ENCODE measurements at places on chromosomes 2 and 18.

GRCh38 chr2:232261776-232262175 is 116.8 kb upstream of the ALPP start:
- DNase-seq = no peak

GRCh38 chr2:188285049-188285448 is 6.6 kb upstream of the GULP1 start:
- DNase-seq = no peak

- DNase-seq = no peak
Measured at GRCh38 chr18:68024716-68025115, 508.2 kb upstream of the DSEL start.

GRCh38 chr2:1209761-1210160 is 203.5 kb upstream of the TPO start:
- DNase-seq = no peak

DNA sequence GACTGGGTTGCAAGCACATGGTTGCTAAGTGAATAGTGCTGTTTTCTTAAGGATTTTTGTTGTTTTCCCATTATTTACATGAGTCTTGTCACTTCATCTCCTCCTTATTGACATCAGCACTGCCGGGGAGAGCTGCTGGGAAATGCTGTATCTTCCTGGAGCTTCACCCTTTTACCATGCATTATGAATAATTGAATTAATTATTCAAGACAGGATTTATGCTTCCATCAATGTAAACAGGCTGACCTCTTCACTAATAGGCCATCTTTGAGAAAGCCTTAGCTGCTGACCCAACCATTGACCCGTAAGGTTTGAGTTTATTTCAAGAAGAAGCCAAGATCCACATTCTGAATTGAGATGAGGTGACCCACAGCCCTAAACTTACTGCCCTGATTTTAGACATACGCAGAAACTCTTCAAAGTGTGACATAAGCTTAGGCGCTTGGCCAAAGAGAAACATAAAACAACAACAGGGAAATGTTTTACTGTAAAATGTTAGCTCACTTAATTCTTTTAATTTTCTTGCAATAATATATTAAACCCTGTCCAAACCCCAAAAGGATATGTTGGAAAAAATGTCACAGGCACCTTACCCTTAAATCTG is 365.5 kb upstream of the SYT4 start:
- no peak for DNase-seq

- no peak for DNase-seq
Measured at GRCh38 chr2:6834163-6834562, 31.5 kb downstream of the CMPK2 start.

- DNase-seq = no peak
Measured at GRCh38 chr2:178830451-178830850, 23.2 kb upstream of the TTN start.

DNA sequence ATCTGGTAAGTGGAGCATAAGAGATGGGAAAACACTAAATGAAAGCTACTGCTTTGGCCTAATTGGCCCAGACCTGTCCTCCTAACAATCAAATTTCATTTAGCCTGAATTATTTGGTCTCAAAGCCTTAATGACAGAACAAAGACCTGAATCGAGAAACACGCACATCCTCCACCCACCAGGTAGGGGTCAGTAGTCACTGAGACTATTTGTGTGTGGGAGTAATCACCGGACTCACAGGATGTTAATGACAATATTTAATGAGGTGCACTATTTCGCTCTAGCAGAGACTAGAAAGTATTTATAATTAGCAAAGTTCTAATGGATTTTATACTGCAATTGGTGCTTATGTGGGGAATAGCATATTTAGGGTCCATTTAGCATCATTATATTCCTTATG is 68.1 kb downstream of the RBM43 start:
- DNase-seq = no peak

- no peak for DNase-seq
Measured at GRCh38 chr2:229301237-229301636, 30.1 kb upstream of the PID1 start.

- no peak for DNase-seq
Measured at GRCh38 chr2:235206399-235206798, 254.6 kb downstream of the SH3BP4 start.

DNA sequence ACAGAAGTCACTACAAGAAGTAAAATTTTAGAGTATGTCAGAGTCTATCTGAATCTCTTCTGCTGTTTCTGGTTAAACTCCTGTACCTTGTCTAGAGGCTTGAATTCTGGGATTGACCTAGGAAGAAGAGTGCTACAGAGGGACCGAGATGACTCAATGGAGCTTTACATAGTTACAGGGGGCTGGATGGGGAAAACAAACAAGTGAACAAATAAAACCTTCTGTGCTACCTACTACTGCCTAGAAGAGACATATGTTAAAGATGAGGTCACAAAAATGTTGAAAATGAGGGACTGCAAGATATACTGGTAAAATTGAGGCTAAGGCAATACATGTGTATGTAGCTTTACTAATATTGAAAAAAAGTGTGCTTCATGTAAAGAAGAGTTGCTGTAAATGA is 265.4 kb upstream of the TFPI start:
- DNase-seq = no peak

- no peak for DNase-seq
Measured at GRCh38 chr2:120769787-120770120, 34.1 kb downstream of the GLI2 start.

Data from stimulated activated CD4-positive, alpha-beta T cell treated with anti-CD3 and anti-CD28 coated beads, Interleukin-1b, Interleukin-23, amount 100 ng/mL, for 4 hours (primary cell).